ENCODE measurements at places on chromosomes 4 and X.

DNA sequence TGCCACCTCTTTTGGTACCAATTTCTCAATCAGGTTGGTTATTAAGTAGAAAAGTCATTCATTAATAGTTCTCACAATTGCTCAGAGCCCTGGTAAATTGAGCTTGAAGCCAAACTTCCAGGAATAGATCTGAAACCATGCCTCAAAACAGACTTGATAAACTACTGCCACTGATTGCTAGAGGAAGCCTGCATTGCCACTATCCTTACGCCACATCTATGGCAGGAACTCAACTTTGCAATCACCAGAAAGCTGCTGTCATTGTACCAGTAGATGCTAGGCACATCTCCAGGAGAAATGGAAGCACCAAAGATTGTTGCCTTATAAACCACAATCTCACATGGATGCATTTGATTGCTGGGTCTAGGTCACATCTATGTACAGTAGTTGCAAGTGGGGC, 21.6 kb upstream of the TSPAN7 start:
- DNase-seq, result no peak

DNA sequence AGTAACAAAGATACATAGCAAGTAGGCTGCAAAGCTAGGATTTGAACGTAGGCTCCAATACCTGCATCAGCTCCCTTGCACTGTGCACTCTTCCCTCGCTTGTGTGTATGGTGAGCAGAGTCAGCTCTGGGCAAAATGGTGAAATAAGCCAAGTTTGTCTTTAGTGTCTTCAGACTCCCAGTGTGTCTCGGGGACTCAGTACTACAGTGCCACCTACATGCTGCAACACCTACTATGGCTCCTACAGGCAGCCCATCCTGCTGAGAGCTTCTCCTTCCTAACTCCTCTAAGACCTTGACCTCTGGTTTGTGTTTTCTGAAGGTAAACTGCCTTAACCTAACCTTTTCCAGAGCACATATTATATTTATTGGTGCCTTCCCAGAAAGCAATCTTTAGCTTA, 42.5 kb downstream of the RTL9 start:
- DNase-seq, result no peak

DNA sequence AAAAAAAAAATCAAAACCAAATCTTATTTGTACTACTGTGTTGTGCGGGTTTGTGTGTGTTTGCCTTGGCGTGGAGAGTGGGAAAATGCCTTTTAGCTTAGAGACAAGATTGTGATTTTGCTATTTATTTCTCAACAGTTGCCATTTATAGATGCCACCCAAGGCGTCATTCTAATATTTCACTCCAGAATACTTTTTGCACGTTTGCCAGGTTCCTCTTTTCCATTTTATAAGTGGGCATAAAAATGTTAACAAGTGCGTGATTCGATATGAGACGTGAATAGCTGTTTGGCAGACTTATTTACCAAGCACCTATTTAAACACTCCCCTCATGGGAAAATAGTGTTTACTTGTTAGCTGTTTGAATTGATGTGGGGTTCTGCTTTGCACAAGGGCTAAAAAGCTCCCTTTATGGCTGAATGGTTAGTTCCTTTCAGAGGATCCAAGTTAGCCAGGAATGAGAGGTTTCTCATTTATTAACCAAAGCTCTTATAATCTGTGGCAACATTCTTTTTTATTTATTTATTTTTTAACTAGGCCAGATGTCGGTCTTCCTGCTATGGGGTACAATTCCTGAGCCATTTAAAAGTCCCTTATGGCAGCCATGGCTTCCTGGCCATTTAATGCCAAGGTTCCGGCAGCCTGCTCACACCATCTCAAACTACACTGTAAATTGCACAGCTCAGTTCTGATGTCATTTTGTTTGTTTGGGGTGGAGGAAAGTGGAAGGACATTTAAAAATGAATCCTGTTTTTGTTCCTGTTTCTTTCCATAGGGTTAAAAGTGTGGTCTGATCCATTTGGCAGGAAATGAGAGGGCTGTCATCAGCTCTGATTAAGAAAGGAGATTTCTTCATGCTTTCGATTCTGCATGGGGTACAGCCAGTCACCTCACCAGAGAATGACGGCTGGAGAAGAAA, 14.6 kb downstream of the SMIM20 start:
- DNase-seq, result no peak

DNA sequence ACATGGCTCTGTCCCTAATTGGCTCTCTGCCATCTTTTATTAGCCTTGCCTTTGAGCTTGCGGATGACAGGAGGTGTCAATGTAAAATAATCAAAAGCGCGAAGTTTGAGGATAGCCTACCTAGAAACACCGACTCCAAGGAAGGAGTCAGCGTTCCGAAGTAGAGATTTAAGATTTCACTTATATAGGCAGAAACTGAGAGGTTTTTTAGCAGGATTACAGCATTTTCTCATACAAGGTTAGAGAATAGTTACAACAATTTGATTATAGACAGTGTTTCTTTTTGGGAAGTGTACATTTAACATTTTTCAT, 499 bp upstream of the NFXL1 start:
- DNase-seq, result no peak

DNA sequence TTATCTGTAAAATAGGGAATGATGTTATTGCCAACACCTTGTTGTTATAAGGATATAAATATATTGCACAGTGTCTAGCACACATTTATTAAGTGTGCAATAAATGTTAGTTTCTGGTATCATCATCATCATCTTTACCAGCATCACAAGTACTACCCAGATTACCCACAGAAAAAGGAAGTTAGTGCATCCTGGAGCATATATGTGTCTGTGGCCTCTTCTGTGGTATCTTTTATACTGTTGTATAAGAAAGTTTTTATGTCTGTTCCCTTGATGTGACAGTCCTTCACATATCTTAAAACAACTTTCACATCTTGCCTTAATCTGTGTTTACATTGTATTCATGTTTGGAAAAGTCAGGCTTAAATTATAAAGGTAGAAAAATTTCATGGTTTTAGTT, 10.0 kb downstream of the EXOSC9 start:
- DNase-seq, result no peak

DNA sequence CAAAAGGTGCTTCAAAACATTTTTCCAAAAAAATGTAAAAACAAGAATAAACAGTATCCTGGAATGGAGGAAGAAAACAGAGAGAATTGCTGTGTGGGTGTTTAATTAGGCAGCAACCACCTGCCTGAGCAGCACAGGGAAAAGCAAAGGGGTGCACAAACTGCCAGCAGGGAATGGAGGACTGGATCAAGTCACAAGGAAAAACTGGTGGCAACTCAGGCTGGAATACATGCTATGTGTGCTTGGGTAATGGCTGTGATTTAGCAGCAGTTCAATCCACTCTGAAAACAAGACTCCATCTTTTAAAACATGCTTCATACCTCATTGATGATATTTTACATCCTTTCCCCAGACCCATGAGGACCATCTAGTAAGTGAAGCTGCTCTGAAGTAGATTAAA, 179.5 kb downstream of the HS6ST2 start:
- no peak for DNase-seq

All from coronary artery (tissue), 2 donors.